ENCODE measurements at places on chromosomes 2 and 18.

GRCh38 chr2:37944268-37944667 is 19.2 kb downstream of the RMDN2 start:
- no peak for DNase-seq

GRCh38 chr2:14051401-14051800 is 581.1 kb upstream of the LRATD1 start:
- no peak for DNase-seq

GRCh38 chr2:176873403-176873802 is 339.2 kb upstream of the HNRNPA3 start:
- no peak for DNase-seq

GRCh38 chr2:7450833-7451190 is 533.6 kb downstream of the RNF144A start:
- no peak for DNase-seq

- DNase-seq, result no peak
Measured at GRCh38 chr2:15817748-15818147, 122.6 kb upstream of the MYCN start.

Measured in RKO (cell line).